ENCODE measurements at places on chromosomes 12 and 14. TPM values are rescaled to one million over a fixed set of nuclear protein-coding genes. Genes with fewer than 3 reads are reported as not detected.

EFS gene
- 0.24 TPM for total RNA-seq

FITM1 gene
- total RNA-seq: not detected

NGB gene
- total RNA-seq: not detected

ADAM20 gene
- total RNA-seq: 0.47 TPM

CD163 gene
- not detected for total RNA-seq

SLC39A2 gene
- not detected for total RNA-seq

CARMIL3 gene
- total RNA-seq: 0.06 TPM

TPPP2 gene
- not detected for total RNA-seq

Data from glomerular endothelial cell (primary cell).